ENCODE measurements at places on chromosomes 16 and 17.

- peak; percentile 51 for DNase-seq
Observed at GRCh38 chr17:54900457-54901229, at the start of gene TOM1L1. TOM1L1 (plus strand) TSS chr17:54900852; CDS start chr17:54900866, 14 bp downstream.

- DNase-seq = no peak
Observed at GRCh38 chr16:30762991-30763725, 1.0 kb downstream of the RNF40 start.

DNA sequence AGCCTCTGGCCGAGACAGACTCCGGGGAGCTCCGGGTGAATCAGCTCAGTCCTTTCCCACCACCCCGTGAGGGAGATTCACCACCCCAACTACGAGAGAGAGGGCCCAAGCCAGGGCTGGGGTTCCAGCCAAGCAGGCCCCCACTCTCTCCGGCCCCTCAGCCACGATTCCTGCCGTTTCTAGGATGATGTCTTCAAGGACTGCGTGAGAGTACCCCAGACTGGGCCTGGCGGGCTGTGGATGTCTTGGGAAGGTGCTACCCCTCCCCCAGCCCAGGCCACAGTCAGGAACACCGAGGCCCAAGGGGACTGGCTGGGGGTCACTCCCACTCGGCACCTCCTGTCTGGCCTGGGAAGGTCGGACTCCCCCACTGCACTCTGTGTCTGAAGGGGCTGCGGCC, 21.6 kb upstream of the PABPN1L start:
- DNase-seq = no peak

- no peak for DNase-seq
Observed at GRCh38 chr17:50661795-50662391, 27.2 kb downstream of the ABCC3 start.

GRCh38 chr16:66287416-66287815, 79.1 kb upstream of the CDH5 start:
- DNase-seq = no peak

- DNase-seq = no peak
Observed at GRCh38 chr17:14197586-14197985, 39.1 kb downstream of the CDRT15 start.

- DNase-seq = no peak
Observed at GRCh38 chr17:78105101-78105500, 23.5 kb downstream of the TMC6 start.

- DNase-seq = no peak
Observed at GRCh38 chr16:50836121-50836621, 94.3 kb downstream of the CYLD start.

All from NT2/D1 (cell line).